ENCODE measurements at places on chromosomes 11 and 22.

DNA sequence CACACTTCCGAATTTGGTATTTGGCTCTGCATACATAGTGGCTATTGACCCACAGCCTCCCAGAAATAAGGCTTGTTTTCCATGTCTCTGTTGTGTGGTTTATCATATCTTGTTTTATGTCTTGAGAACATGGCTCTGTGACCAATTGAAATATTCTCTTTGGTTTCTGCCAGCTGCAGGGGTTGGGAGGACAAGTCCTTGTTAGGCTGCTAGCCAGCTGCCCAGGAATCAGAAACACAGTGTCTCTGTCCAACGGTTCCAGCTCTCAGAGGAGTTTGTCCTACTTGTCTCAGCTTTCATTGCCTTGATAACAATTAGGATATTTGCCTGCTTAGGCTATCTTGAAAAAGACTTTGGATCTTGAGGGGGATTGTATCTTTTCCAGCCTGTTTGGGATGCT is 6.0 kb upstream of the SLC7A4 start:
- no peak for DNase-seq

GRCh38 chr11:12592283-12592682 is 81.9 kb upstream of the TEAD1 start:
- no peak for DNase-seq

DNA sequence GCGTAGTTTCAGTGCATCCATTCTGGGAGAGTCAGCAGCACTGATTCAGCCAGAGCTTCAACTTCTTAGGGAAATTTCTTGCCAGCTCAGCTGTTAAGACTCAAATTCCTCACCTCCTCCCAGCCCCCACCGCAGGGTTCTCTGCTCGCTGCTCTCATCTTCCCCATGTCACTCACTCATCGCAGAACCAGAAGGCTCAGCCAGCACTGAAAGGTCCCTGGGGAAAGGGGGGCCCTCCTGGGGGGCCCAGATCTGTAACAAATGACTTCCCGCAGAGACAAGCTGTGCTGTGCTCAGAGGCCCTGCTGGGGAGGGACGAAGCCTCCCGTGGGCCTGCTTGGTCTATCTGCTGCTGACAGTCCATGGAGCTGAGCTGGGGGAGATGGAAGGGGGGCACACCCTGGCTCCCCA is 220.6 kb downstream of the NTM start:
- no peak for DNase-seq

DNA sequence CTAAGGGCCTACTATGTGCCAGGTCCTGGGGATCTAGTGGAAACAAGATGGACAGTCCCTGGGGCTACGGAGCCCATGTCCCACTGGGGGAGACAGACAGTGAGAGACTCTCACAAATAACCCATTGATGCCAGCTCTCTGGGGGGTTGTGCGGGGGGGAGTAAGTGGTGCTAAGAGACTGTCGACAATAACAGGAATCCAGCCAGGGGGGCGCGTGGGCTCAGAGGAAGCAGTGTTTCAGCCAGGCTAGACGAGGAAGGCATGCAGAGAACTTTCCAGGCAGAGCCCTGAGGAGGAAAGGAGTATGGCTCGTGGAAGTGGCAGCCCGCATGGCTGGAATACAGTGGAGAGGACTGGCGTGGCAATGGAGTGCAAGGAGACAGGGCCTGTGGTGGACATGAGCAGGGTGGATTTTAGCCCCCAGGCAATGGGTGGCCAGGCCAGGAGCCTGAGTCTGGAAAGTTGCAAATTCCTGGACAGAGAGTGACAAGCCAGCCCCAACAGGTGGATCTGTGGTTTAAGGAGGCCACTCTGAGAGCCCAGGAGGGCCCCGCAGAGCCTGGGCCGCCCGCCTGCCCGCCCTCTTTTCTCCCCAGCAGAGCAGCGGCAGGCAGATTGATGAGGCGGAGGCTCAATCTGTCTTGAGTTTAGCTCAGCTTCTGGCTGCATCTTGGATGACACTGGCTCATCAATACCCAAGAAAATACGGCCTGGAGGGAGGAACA is 40.0 kb upstream of the TCF20 start:
- no peak for DNase-seq

DNA sequence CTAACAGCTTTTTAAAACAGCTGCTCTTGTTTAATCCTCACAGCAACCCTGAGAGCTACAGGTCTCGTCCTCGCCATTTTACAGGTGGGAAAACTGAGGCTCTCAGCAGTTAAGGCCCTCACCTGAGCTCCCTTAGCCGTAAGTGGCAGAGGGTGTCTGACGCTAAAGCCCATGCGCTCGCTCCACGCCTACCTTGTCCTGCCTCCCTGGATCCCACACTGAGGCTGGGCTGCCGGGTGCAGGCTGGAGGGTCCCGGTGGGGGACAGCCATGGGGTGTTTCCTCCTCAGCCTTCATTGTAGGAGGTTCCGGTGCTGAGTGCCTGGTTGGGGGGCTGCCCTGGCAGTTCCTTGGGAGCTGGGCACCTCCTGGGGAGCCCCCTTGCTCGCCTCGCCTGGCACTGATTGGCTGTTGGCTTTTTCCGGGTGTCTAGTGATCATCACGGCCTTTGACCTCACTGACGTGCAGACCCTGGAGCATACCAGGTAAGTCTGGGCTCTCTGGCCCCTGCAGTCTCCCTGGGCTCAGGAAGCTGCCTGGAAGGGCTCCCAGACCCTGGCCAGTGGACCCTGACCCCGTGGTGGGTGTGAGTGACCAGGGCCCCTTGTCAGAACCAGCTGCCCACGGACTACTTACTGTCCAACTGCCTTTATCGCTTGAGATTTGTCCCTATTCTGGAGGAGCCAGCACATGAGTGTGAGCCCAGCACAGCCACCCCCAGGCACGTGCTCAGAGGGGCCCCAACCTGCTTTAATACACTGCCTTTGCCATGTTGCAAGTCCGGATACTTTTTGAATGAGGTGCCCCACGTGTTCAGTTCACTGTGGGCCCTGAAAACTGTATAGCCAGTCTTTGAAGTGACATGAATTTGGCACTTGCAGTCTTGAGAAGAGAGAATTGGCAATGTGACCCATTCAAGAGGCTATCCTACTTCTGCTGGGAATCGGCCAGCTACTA is 12.6 kb downstream of the RAB36 start:
- no peak for DNase-seq

DNA sequence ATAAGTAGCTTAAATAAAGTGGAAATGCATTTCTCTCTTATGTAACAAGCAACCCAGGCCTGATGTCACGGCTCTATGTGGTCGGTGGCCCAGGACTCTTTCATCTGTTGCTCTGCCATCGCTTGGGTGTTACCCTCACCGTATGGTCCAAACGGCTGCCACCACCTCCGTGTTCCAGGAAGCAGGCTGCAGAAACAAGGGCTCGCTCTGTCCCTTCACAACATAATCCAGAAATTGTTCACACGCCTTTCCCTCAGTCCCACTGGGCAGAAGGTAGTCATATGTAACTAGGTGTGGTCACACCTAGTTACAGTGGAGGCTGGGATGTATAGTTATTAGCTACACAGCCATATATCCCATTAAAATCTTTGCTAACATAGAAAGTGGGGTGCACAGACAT is 421.0 kb downstream of the SOX6 start:
- no peak for DNase-seq

DNA sequence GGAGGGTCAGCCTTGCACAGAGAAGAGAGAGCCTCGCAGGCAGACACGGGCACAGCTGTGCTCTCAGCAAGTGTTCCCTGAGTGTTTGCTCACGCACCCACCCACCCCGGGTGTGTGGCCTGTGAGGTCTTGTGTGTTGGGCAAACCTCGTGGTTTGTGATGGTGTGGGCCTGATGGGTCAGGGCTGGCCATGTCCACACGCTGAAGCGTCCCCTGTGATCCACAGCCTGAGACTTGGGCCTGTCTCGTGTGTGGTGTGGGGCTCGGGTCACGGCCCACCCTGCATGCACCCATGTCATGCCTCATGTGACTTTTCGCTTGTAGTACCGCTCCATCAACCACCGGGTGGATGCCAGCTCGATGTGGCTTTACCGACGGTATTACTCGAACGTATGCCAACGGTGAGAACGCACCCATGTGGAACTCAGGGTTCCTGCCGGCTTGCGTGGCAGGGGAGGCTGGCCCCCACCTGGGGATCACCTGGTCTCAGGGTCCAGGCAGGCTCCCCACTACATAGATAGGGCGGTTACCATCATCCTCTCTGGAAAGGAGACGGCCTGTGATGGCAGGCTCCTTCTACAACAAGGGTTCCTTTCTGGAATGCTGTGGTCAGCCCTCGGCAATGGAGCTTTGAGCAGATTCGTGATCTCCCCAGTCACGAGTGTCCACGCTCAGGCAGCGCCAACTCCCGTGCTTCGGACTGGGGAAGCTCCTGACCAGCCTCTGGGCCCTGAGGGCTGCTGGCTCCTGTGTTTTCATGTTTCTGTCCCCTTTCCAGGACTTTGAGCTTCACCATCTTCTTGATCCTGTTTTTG is 5.9 kb downstream of the TPCN2 start:
- no peak for DNase-seq

DNA sequence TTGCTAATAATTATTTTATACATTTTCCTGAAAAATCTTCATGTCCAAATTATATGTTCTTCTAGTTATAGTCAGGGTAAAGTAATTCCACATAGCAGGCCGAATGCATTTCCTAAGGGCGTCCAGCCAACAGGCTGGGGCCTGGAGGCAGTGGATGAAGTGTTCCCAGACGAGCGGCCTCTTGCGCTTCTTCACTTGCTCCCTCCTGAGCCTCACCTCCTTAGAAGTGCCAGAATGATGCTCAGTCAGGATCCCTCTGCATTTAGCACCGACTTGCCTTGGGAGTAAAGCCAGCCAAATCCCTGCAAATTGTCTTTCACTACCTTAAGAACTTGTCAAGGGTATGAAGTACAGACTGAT is 1.5 kb downstream of the OLFML1 start:
- no peak for DNase-seq

DNA sequence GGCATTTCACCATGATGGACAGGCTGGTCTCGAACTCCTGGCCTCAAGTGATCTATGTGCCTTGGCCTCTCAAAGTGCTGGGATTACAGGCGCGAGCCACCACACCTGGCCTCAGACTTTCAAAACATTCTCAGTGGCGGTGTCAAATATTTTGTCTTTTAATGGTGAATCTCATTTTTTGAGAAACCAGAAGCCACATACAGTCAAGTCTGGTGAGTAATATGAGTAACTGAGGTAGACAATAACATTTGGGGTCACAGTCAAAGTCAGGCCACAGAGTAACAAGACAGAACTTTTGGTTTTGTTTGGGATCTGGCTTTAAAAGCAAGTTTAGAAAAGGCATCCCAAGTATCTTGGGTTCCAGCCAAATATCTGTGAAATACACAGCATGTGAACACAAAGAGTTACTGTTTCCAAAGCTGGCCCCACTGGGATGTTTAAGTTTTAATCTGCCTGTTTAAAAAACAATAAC is 5.6 kb upstream of the TMA7B start:
- DNase-seq: no peak

- DNase-seq: no peak
Measured at GRCh38 chr11:60145677-60146076, 37.2 kb downstream of the MS4A6A start.

- no peak for DNase-seq
Measured at GRCh38 chr11:8871962-8872361, 39.0 kb upstream of the AKIP1 start.

DNA sequence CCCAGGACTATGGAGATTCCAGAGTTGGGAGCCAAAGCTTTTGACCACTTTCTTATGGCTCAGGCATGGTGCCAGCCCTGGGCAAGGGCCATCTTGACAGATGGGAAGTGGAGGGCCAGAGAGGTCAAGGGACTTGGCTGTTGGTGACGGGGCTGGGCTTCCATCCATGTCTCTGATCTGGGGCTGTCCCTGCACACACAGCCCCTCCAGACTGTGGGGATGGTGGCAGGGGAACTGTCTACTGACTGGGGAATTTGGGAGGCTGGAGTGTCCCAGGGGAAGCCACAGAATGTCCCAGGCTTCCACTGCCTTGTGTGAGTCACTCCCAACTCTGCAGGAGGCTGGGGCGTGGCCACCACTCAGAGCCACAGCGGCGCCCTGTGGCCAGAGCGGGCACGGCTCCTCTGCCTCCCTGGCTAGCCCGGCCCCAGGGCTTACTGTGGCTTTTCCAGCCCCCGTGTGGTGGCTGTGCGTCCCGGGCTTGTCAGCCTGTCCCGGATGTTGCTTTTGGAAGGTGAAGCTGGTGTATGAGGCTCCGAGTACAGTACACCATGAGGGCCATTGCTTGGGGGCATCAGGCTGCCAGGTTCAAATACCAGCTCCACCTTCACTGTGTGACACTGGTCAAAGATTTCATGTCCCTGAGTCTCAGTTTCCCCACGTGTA is 19.6 kb downstream of the C22orf23 start:
- DNase-seq: peak; percentile 51

DNA sequence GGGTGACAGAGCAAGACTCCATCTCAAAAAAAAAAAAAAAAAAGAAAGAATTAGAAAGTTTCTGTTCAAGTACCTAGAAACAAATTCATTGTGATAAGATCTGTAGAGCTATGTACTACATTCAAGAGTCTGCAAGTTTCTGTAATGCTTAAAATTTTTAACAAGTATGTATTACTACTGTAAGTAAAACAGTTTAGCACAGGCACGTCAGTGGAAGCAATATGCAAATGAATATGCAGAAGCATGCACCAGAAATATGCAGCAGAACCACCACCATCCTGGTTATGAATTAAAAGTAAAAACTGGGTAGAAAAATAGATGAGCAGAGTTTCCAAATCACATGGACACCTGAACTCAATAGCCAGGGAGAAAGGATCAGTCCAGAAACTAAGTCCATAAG is 19.3 kb downstream of the SBF2 start:
- no peak for DNase-seq

DNA sequence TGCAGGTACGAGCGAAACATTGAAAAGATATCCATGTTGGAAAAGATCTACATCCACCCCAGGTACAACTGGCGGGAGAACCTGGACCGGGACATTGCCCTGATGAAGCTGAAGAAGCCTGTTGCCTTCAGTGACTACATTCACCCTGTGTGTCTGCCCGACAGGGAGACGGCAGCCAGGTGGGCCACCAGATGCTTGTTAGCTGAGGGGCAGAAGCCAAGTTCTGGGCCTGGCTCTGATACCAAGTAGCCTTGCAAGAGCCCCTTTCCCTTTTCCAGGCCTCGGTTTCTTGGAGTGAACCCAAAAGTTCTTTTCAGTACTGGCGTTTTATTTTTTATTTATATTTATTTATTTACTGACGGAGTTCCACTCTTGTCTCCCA is 9.6 kb downstream of the F2 start:
- no peak for DNase-seq

GRCh38 chr11:64947208-64947814 is 11.6 kb upstream of the GPHA2 start:
- DNase-seq: no peak

DNA sequence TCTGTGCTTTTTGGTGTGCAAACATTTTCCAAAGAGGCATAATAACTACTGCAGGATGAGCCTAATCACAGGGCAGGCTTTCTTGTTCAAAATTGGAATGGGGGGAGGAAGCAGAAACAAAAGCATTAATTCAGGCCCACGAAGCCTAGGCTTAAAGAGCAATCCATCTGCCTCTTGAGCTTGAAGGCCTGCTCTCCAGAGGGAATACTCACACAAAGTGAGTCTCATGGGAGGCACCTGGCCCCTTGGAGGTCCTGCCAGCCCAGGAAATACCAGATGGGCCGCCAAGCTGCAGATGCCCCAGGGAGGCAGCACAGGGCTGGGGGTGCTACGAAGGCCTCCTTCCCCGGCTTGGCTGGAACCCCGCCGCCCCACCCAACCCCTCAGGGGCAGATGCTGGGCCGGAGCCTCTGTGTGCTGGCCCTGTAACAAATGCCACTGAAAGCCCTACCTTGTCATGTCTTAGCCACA is 39.3 kb upstream of the COMT start:
- no peak for DNase-seq

Data from cerebellar nuclear complex (tissue), 1 donor.